GM12865 (cell line): ENCODE measurements at places on chromosomes 1 and 21.

DNA sequence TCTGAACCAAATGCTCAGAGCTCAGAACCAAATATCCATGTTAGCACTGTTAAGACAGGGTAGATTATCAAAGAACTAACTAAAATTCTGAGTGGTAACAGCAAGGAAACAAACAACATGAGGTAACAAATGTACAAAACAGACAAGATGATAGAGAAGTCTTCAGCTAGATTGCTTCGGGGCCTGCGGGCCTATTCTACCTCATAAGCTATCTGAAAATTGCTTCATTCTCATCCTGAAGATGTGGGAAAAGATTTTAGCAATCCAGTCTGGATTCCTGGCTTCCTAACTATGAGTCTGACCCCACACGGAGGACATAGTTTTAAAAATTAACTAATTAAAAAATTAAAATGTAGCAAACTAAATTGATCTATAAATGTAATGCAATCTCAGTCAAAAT is 9.2 kb upstream of the QSOX1 start:
- DNase-seq, result no peak

DNA sequence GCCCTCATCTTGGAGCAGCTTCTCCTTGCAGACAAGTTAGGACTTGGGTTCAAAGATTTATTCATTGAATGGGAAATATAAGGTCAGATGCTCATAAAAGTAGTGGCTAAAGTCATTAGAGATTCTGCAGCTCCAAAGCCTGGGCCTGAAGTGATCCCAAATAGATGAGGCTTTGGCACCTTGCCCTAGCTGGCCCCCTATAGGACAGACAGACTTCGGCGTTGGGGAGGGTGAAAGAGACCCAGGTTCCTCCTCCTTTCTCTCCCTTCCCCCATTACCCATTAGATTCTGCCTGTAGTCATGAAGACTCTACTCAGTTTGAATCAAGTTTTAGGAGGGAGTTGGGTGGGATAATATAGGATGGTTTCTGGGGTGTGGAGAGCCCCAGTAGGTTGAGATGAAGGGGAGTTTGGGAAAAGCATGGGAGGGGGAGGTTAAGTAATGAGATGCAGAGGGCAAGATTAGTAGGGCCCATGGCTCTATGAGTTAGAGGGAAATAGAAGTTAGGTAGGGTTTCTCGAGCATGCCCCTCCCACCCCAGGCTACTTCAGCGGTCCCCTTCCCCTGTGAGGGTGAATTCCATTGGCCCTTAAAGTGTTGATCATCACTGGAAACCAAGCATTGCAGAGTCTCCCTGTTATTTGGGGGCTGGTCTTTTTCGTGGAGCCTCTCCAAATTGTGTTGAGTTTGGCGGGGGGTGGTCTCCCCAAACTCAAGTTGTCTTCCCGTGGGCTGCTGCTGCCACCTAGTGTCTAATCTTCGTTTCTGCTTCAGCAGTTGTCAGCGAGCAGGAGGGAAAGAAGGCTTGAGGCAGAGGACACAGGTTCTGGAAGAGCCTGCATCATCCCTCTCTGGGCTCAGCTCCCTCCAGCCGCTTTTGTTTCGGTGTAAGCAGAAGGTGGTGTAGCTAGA is 2.1 kb upstream of the AHDC1 start:
- DNase-seq, result peak; percentile 76

DNA sequence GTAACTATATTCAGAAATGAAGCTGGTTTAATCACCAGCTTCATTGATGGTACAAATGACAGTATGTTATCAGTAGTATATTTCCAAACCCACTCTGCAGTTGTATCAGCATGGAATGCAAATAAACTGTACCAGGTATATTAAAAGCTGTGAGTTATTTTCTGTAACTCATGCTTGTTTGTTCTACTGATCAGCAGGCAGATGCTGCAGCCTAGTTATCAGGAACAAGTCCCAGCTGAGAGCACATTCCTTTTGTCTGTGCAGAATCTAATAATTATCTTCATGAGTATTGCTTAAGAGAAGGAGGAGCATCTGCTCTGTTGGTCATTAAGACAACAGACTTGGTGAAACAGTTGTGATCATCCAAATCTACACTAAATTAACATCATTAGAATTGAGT is 1331.1 kb downstream of the MRPL39 start:
- no peak for DNase-seq

DNA sequence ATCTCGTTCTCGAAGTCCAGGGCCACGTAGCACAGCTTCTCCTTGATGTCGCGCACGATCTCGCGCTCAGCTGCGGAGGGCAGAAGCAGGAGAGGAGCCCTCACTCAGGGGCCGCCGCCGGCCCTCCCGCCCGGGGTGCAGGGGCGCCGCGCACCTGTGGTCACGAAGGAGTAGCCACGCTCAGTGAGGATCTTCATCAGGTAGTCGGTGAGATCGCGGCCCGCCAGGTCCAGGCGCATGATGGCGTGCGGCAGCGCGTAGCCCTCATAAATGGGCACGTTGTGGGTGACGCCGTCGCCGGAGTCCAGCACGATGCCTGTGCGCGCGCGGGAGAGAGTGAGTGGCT is 1.8 kb downstream of the ACTA1 start:
- no peak for DNase-seq

- DNase-seq, result no peak
Measured at GRCh38 chr1:86226204-86226603, 69.6 kb upstream of the COL24A1 start.

- peak; percentile 58 for DNase-seq
Measured at GRCh38 chr1:43979528-43980254, 681 bp downstream of the B4GALT2 start.

DNA sequence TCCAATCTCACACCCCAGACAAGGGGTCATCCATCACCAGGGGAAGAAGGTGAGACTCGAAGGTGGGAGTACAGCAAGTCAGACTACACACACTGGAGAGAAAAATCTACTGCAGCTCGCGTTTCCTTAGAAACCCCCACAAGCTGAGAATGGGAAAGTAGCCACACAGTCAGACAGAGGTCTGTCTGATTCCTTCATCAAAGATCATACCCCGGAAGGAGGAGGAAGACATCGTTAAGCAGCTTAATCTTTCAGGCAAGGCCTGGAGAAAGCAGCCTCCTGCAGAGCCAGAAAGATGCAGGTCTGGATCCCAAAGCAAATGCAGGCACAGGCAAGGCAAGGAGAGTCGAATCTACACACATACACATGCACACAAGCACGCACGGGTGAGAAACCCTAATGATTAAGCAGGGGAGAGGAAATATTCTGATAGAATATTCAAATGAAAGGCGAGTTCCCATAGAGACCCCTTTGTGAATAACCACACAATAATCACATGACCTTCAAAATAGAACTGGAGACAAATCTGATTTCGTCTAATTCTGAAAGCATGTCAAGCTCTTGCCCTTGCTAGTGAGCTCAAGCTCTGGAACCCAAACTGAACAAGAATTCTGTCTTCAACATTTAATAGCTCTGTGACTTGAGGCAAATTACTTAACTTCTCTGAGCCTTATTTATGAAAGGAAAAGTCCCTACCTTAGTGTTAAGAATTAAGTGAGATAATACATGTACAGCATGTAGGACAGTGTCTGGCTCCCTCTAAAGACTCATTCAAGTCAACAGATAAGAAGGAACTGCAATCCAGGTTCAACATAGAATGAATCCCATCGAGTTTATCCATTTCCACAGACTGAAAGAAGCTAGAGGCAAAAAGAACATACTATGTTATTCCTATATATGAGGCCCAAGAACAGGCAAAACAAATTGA is 387.8 kb downstream of the OMA1 start:
- no peak for DNase-seq

DNA sequence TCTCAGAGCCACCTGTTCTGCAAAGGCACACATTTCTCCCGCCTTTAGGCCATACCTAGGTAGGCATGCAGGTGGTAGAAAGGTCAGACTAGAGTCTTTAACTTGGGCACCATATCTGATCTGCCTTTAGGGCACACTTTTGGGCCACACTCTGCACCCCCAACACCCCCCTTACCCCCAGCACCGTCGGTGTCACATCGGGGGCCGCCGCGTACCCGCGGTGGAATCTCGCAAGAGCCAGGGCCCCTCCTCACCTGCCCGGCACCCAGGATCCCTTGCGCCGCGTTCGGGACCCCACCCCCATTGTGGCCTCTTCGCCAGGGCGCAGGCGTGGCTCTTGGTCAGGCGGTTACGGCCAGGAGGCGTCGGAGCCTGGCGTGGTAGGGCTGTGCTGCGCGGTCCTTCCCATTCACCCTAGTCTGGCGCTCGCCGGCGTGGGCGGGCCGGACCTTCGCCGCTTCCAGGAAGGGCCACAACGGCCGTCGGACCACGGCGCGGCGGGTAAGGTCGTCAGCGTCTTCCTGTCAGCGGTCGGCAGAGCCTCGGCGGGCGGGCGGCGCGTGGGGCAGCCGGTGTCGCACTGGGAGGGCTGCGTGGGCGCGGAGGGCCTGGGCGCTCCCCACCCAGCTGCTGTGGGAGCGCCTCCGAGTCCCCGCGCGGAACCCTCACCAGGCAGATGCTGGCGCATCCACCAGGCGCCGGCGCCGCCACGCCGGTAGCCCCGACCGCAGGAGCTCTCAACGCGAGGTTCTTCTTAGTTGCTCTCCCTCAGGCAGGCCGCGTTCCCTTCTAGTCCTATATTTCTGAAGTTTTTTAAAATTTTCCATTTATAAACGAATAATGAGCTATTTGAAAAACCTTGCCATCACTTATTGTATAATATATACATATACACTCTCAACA is at the start of gene DNAH14:
Gene DNAH14, plus strand, starts transcription at position 341 of the 903 bp plus-strand sequence. CDS start 23,028 bp downstream, outside the sequence.
- DNase-seq, result peak; percentile 77

DNA sequence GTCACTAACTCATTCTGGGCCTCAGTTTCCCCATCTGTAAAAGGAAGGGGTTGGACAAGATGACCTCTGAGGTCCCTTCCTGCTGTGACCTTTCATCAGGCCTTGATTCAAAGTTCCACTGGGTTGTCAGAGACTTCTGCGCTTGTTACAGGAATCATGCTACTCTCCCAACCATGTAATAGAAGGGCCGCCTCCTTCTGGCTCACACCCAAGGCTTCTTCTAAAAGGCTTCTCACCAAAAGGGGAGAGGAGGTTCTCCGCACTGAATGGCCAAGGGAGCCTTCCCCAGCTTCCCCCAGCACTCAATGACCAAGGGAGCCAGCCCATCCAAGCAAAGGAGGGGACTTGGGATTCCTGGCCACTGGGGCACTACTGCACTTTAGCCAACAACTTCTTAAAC is 42.7 kb downstream of the GRHL3 start:
- no peak for DNase-seq

- peak; percentile 4 for DNase-seq
Measured at GRCh38 chr1:88276163-88276562, 407.9 kb upstream of the PKN2 start.

- DNase-seq, result no peak
Measured at GRCh38 chr1:242718967-242719366, 194.5 kb upstream of the PLD5 start.

DNA sequence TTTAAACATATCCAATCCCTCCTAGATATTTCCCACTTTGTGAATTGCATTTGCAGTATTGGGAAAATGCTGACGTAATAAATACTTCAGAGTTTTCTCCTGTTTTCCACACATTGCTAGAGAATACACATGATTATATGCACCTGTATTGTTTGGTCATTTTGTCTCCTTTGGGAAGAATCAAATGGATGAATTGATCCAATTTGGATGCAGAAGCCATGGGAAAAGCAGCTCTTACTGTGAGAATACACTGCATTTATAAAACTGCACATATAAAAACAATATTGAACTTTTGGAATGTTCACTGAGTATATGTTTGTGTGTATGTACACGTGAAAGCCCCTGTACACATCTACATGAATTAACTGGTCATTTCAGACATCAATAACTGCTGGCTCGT is 306.6 kb upstream of the LYPLAL1 start:
- DNase-seq, result no peak

- DNase-seq, result peak; percentile 43
Measured at GRCh38 chr1:18951416-18951815, 5.1 kb downstream of the IFFO2 start.

- DNase-seq, result peak; percentile 57
Measured at GRCh38 chr1:225318706-225319575, 108.9 kb downstream of the LBR start.

DNA sequence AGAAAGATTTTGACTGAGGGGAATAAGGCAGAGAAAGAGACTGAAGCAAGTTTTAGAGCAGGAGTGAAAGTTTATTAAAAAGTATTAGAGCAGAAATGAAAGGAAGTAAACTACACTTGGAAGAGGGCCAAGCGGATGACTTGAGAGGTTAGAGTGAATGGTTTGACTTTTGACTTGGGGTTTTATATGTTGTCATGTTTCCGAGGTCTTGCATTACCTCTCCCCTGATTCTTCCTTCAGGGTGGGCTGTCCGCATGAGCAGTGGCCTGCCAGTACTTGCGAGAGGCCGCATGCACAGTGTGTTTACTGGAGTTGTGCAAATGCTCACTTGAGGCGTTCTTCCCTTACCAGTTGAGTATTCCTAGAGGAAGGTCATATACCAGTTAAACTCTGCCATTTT is 13.0 kb upstream of the DENND2D start:
- DNase-seq, result no peak

DNA sequence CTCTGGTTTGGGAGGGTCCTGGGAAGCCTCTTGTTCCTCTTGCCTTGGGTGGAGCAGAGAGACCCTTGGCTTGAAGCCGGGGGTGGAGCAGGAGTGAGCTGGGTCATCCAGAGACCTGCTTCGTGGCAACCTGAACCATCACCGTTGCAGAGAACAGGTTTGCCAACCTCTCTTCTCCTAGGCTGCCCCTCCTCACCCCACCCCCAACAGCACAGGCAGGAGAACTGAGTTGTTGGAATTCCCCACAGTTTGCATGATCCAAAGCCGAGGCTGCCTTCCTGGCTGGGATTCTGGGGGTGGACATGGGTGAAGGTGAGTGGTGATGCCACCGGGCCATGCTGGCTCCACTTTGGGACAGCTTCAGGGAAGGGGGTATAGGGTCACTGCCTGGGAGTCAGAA is 2.2 kb downstream of the WNT4 start:
- DNase-seq, result no peak

GRCh38 chr1:3313576-3313950 is 140.9 kb upstream of the ARHGEF16 start:
- no peak for DNase-seq

DNA sequence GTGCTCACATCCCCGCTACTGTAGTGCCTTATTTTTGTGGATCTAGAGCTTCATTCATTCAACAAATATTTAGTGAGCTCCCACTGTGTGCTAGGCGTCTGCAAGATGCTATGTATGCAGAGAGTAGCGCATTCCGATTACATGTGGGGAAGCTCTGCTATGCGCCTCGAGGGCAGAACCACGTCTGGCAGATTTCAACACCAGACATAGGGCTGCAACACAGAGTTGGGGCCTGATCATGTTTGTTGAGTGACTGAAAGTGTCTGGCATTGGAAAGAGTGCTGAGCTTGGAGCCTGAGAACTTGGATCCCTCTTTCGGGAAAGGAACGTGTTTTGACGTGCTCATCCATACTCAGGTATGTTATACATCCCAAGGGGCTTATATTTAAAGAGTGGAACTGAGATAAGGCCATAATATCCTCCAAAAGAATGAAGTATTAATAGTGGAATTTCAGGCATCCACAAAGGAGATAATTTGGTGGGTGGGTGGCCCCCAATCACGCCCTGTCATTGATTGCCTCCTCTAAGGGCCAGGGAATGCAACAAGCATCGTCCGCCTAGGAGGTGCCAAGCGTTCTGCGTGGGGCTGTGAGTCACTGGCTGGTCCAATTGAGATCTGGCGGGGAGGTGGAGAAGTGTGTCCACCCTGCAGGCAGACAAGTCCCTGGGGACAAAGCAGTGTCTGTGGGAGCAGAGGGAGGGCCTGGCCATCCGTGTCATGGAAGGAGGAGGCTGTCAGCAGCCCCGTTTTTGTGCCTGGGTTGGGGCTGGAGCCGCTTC is 62.8 kb upstream of the ZBTB40 start:
- no peak for DNase-seq
